Lower leg skin (tissue), 4 donors: ENCODE measurements at places on chromosomes 4 and X. TPM values are rescaled to one million over a fixed set of nuclear protein-coding genes. Genes with fewer than 3 reads are reported as not detected.

Gene PNMA3
- not detected for total RNA-seq

DNA sequence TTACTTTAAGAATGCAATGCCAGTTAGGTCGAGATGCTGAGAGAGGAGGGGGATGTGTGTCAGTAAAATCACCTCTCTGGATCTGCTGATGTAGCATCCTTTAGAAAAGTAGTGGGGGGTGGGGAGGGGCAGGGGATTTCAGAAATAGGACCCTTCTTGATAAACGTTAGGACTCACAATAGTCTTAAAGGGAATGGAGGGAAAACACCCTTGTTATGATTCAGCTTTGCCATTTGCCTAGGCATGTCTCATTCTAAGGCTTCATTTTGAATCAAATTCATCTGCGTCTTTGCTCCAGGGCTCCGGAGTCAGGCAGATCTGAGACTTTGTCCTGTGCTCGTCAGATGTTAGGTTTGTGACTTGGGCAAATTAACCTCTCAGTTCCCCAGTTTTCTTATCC is 879 bp downstream of the SH2D1A start:
- no peak for DNase-seq

Gene RADX
- 3.1 TPM for total RNA-seq

DNA sequence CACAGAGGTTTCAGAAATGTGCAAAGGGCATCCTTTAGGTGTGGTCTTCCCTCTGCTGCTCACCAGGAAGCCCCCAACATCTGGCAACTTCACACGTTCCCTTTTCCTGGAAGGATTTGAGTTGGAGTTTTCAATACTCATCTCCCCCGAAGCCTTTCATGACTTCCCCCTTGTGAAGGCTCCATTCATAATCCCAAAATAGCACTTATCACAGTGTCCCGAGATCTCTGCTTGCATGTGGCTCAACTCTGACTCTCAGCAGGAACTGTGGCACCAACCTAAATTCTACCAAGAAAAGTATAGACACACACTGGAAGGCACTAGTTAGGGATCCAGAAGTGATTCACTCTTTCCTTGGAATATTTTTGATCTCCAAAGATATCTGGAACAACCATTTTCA is 40.5 kb upstream of the ZNF827 start:
- DNase-seq: no peak

DNA sequence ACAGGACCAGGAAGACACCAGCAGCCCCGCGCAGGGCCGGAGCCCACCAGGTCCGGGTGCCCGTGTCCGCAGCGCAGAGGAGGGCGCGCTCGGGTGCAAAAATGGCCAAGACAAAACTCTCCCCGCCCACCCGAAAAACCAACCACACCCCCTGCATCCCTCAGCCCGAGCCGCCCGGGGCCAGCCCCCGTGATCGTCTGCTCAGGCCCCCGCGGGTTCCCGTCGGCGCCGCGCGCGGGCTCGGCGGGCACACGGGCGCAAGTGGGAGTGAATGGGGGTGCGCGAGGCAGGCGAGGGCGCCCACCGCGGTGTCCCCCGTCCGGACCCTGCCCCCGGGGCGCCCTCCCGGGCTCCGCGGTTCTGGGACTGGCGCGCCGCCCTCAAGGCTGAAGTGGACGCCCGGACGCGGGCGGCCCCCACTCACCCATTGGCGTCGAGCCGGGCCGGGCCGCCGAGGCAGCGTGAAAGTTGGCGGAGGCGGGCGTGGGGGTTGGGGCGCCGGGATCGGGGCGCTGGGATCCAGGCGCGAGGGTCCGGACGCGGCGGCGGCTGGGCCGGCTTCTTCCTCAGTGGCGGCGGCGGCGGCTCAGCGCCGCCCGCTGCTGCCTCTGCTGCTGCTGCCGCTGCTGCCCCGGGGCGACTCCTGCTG is 393 bp downstream of the SH3KBP1 start:
- DNase-seq: no peak

Gene TMPRSS11A
- not detected for total RNA-seq

Gene NLGN4X
- total RNA-seq: 0.17 TPM

DNA sequence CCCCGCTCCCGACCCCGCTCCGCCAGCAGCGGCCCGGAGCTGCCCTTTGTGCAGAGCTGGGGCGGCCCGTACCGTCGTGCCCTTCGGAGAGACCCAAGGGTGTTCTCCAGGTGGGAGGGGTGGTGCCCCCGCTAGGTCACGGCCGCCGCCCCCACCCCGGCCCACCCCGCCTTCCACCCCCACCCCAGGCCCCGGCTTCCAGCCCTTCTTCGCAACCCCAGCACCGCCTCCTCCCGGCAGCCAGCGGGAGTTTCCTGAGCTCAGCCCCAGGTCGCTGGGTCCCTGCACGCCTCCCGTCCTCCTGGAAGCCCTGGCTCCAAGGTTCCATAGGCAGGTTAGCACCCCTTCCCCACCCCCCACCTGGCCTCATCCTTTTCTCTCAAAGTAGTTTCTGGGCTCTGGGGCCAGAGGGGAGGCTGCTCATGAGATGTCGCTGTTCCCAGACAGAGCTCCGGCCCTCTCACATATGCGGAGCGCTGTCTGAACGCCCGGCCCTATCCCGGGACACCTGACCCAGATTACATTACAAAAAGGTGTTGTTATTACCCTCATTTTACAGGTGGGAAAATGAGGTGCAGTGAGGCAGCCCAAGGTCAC is 25.2 kb upstream of the FGFR3 start:
- no peak for DNase-seq

Gene PRR32
- not detected for total RNA-seq

Gene KLKB1
- total RNA-seq: not detected

Gene TBC1D8B
- 2.1 TPM for total RNA-seq

DNA sequence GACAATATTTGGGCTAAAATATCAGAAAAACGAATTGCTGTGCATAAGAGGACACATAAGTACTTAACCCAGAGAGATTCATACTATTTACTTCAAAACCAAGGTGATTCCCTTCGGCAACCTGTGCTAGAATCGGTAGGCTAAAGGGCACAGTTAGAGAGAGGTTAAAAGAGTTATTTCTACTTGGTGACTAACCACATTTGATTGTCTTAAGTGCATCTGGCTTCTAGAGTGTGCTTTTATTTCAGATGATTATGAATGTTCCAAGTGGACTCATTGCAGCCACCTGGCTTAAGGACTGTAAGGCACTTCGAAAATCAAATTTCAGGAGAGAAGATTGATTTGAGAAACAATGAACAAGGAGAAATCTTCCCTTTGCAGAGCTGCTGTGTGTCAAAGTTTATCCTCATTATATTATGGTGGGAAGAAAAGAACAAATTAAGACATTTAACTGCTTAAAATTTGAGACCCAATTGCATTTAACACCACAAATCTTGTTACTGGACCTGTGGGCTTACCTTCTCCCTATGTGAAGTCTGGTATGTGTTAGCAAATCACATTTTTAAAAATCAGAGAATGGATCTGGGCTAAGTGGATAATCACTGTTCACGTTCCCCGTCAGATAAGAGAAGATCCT is 34.0 kb downstream of the PHOX2B start:
- DNase-seq: no peak

DNA sequence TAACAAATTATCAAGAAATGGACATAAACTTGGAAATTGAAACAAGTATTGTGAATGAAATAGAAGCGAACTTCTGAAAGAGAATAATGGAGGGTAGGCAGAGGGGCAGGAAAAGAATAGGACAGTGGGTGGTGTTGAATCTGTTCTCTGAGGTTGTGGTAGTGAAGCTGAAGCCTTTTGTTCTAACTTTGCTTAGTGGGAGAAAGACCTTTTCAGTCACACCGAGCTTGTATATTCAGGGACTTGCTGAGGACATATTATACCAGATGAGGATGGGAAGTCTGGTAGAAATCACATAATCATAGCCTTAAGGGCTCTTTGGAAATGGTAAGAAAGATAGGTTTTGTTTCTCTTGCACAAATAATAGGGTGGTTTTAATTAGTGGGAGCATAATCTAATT is 115.4 kb upstream of the NDST4 start:
- DNase-seq: no peak

DNA sequence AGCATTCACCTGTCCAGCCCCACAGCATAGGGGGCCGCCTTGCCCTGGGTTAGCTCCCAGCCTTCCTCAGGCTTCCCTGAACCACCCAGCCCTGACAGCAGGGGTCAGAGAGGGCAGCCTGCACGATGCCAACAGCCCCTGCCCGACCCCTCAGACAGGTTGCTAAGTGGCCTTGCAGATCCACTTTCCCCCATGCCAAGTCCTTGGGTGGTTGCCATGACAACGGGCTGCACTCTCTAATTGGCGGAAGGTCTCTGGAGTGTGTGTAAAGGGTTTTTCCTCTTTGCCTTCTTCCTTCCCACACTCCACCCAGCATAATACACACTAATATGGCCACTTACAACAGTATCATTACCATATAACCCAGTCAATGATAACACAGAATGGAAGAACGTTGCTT is 99.6 kb upstream of the AFAP1 start:
- DNase-seq: no peak

DNA sequence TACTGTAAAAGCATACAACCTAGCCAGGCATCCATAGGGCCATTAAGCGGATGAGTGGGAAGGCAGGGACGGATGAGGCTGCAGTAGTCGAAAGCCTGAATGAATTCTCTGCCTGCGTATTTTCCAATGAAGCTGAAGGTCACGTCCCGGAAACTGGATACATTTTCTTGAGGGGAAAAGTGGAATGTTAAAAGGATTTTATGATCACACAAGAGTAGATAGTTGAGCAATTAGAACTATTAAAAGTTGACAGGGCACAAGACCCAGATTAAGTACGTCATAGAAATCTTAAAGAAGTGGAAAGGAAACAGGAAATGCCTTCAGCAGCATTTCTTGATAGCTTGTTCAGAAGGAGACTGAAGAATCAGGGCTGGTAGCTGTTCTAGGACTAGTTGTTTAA is 98.3 kb upstream of the CXXC4 start:
- DNase-seq: no peak

- DNase-seq: no peak
Observed at GRCh38 chr4:101274888-101275752, 72.2 kb downstream of the PPP3CA start.

GRCh38 chr4:67332627-67333026 is 212.7 kb downstream of the CENPC start:
- DNase-seq: no peak

GRCh38 chr4:125492957-125493356 is 178.2 kb downstream of the FAT4 start:
- no peak for DNase-seq

DNA sequence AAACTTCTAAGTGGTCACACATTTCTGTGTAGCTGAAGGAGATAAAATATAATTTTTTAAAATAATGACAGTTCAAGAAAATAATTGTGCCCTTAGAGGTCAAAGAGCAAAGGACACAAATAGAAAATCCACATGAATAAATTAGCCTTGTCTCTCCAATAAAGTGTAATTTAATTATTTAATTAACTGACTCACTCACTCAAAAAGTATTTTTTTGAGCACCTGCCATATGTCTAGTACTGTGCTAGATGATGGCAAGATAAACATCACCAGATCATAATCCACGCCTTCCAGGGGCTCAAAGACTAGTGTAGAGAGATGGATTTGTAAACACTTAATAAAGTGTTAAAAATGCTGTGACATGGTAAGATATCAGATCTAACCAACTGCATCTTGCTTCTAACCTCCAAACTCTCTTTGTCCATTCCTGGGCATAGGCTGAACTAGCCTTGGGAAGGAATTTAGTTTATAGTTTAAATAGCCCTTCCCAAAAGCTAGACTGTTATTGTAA is 112.5 kb downstream of the SCLT1 start:
- no peak for DNase-seq

DNA sequence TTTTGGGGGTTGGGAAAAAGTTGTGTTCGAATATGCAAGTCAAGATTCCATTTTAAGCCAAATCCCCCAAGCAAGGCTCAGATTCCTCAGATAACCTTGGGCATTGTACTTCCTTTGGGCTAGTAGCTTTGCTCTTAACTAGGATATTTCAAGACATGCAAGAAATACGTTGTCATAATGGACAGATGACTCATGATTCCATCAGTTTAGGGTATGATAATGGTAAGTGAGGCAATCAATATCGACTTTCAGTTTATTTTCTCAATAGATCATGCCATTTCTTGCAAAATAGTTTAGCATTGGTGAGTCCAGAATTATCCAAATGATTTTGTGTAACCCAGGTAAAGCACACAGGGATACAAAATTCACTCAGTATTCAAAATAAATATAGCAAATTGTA is 25.4 kb downstream of the CFAP299 start:
- DNase-seq: no peak

Gene ASB9
- total RNA-seq: 7.0 TPM

Gene NUP62CL
- total RNA-seq: 4.2 TPM

DNA sequence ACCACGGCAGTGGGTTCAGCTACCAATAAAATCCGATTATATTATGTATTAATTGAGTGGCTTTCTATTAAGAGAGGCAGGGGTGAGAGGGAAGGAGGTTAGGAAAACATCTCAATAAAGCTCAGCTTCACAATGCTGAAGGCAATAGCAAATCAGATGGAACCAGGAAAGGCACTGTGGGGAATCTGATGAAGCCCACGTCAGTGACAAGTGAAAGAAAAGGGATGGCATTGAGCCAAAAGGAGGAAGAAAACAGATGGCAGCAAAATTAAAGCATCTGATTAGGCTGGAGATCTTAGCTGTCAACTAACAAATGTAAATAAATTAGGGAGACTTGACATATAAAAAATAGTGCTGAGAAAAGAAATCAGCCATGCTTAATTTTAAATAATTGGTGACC is 180.9 kb downstream of the RASL11B start:
- no peak for DNase-seq

- no peak for DNase-seq
Observed at GRCh38 chr4:94889946-94890345, 132.2 kb downstream of the BMPR1B start.

Gene FDCSP
- not detected for total RNA-seq
